ENCODE measurements at places on chromosomes 5 and 9. TPM values are rescaled to one million over a fixed set of nuclear protein-coding genes. Genes with fewer than 3 reads are reported as not detected.

Gene CPEB4
- total RNA-seq: 12.8 TPM

Gene TMEM215
- total RNA-seq: not detected

Gene TAF11L10
- total RNA-seq: not detected

Gene GADD45G
- total RNA-seq: not detected

Gene DNM1
- total RNA-seq: 2.8 TPM

Gene TBC1D2
- 74.5 TPM for total RNA-seq

Gene SHISAL2B
- total RNA-seq: not detected

Gene STPG3
- total RNA-seq: not detected

Gene SLC25A25
- 22.2 TPM for total RNA-seq

Gene LHX3
- total RNA-seq: not detected

Gene PRRC2B
- total RNA-seq: 35.4 TPM

Gene SLC28A3
- 7.7 TPM for total RNA-seq

Gene CDX1
- under 0.01 TPM for total RNA-seq

Gene COL15A1
- total RNA-seq: not detected

Gene FAM169A
- 16.4 TPM for total RNA-seq

Gene EPB41L4B
- total RNA-seq: 31.5 TPM

Gene CDC20B
- total RNA-seq: not detected

Gene NPR3
- 2.9 TPM for total RNA-seq

Gene SAPCD2
- total RNA-seq: 4.1 TPM

Gene MOB3B
- total RNA-seq: 0.85 TPM

Gene ANKRD34B
- total RNA-seq: 0.96 TPM

Gene C5orf58
- total RNA-seq: not detected

Gene SEMA6A
- total RNA-seq: 7.2 TPM

Gene NMUR2
- total RNA-seq: not detected

Gene SGCD
- 0.96 TPM for total RNA-seq

Gene ADGRD2
- not detected for total RNA-seq

Gene ZDHHC11
- 0.72 TPM for total RNA-seq

Gene GPR151
- total RNA-seq: not detected

Gene UGT3A2
- total RNA-seq: not detected

Gene HTR4
- total RNA-seq: not detected

Gene CCNO
- total RNA-seq: 1.2 TPM

Gene NUTM2F
- not detected for total RNA-seq

Gene PCDHAC2
- total RNA-seq: 16.0 TPM

Gene CXCL14
- total RNA-seq: 1.1 TPM

Gene TAS2R1
- total RNA-seq: not detected

Gene PALM2AKAP2
- total RNA-seq: 8.2 TPM

Gene UCK1
- 12.8 TPM for total RNA-seq

Gene HACD4
- 5.3 TPM for total RNA-seq

Gene FCN1
- not detected for total RNA-seq

Gene CRB2
- total RNA-seq: under 0.01 TPM

Gene ZNF883
- total RNA-seq: 0.96 TPM

Gene LRRC70
- 1.5 TPM for total RNA-seq

Gene MLANA
- not detected for total RNA-seq

Gene CFAP90
- total RNA-seq: not detected

Gene AGXT2
- total RNA-seq: not detected
